ENCODE measurements at places on chromosomes 7 and 10. TPM values are rescaled to one million over a fixed set of nuclear protein-coding genes. Genes with fewer than 3 reads are reported as not detected.
A peak's percentile ranks its signal among the peaks of the same experiment; 100 is the strongest.

DNA sequence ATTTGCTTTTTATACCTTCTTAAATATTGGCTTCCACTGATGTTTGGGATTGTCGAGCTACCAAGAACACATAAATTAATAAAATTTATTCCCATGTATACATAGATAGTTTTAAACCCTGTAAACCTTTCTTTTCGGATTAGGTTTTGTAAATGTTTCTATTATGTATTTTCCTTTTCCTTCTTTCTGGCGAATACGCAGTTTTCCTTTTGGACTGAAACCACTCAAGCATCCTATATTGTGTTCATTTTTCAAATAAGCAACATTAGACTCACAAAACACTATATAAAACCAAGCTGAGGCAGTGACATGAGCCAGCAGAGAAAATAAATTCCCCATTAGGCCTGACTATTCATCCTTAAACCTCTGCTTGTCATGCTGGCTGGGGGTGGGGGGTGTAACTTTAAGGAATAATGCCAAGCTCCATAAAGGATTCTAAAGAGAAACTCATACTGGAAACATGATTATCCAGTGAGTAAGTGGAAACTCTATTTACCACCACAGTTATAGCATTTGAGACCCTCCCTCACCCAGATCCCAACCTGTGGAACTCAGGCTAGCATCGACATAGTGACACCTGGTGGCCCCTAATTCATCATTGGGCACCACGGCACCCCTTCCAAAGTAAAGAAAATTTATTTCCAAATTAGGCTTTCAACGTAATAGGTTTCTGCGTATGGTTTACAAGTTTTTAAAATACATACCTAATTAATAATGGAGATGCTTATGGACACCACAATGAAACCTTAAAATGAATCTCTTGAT, 86.5 kb upstream of the CELF2 start:
- no peak for ATAC-seq

- ATAC-seq: no peak
Measured at GRCh38 chr10:51313773-51314478, 239.6 kb downstream of the PRKG1 start.

DNA sequence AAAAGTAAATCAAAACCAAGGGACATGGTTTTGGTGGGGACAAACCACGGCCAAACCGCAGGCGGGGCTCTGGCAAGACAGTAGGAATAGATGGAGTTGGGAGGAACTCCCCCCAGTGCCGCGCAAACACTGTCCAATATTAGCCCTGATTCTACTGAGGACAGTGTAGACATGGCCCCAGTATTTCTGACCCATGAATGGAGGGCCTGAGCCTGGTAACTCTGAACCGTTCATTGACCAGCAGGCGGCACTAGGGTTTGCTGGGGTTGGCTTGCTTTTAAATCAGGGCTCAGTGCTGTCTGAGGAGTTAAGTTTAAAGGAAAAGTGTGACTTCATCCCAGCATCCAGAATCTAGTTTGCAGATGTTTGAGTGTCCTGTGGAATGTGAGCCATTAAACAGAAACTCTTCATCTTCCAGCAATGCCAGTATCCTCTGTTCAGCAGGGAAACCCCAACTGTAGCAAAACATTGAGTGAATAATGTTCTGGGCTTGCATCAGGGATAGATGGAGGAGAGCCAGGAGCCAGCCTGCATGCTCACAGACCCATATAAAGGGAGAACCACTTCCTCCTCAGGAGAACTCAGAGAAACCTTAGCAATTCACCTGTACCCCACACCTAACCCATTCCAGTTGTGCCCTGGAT, 147.4 kb upstream of the PRSS58 start:
- ATAC-seq: no peak

DNA sequence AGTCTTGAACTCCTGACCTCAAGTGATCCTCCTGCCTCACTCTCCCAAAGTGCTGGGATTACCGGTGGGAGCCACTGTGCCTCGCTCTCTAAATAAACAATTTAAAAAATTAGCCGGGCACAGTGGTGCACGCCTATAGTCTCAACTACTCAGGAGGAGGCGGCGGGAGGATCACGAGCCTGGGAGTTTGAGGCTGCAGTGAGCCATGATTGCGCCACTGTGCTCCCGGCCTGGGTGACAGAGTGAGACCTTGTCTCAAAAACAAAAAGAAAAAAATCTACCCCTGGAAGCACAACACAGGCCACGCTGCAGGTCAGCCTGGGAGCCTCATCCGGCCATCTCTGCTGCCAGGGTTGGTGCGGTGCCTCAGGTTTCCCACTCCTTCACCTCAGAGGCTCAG, 3.8 kb upstream of the EIF3B start:
- no peak for ATAC-seq

GRCh38 chr10:97497572-97498075, 598 bp downstream of the MMS19 start:
- ATAC-seq: peak; percentile 58

GRCh38 chr10:26274391-26274790, 57.8 kb downstream of the GAD2 start:
- no peak for ATAC-seq

GRCh38 chr10:126352453-126352852, 35.8 kb downstream of the ADAM12 start:
- no peak for ATAC-seq

DNA sequence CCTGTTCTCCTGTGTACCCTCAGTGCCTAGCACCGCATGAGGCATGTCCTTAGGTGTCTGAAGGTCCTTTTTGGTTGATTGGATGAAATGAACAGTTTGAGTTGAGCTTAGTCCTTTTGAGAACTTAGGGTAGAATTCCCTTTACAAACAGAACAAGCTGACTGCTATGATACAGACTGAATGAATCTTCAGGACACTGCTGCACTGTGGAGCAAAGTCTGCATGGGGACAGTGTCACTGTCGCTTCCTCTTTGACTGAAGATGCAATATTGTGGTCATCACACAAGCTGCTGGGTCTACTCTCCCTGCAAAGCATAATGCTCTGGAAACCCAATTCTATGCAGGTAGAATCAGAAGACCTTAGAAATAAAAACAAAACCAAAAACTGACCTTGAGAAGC, 8.6 kb upstream of the PLAU start:
- ATAC-seq: no peak

GRCh38 chr10:49194212-49194920, 6.2 kb upstream of the TMEM273 start:
- peak; percentile 43 for ATAC-seq

DNA sequence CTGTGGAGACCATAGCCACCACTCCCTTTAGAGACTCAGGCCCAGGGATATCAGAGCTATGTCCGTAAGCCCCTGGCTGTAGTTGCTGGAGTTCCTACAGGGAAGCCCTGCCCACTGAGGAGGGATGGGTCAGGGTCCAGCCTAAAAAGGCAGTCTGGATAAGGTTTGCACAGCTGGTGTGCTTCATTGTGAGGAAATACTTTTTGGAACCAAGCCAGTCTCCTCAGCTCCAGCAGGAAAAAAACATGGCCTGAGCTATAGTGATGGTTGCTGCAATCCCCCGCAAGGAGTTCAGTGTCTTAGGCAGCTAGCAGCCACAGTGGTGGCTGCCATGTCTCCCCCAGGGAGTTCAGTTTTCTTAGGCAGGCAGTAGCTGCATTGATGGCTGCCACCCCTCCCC, 52.6 kb upstream of the CYP2C8 start:
- no peak for ATAC-seq

DNA sequence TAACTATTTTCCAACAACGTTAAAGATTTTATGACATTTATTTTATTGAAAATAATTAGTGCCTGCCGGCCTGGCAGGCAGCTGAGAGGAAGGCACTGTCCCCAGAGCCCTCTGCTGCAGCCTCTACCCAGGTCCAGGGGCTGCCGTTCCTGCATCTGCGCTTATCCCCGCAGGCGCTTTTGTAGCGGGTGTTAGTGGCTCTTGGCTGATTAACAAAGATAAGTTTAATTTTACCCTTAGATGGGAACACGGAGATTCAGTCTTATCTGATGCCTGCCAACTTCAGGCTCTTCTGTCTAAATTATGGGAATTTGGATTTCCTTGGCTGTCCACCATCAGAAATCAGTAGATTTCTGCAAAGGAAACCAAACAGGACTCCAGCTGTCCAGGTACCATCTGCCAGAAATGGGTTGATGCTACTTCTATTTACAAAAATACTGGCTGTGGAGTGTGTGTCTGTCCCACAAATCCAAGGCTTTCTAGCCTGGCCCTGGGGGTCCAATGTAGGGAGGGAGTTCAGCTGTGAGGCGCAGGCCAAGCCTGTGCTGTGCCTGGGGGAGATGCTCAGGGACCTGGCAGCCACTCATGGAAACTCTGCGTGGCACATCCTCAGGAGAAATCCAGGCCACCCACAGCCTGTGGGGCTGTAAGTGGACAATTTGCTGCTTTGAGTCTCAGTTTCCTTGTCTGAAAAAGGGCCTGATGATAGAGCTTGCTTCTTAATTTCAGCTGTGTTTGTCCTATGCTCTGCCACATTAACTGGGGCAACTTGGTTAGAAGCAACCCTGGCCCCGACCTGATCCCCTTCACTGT, 62.0 kb upstream of the IGFBP3 start:
- ATAC-seq: no peak

GRCh38 chr7:149791-150636, 42.4 kb upstream of the FAM20C start:
- ATAC-seq: peak; percentile 17

GRCh38 chr10:78559661-78560340, 509.0 kb upstream of the ZMIZ1 start:
- ATAC-seq: no peak

GRCh38 chr10:69826789-69827554, 25.3 kb downstream of the COL13A1 start:
- ATAC-seq: no peak

- no peak for ATAC-seq
Measured at GRCh38 chr7:5698720-5699119, 82.7 kb downstream of the RNF216 start.

- ATAC-seq: no peak
Measured at GRCh38 chr7:85664341-85664740, 477.5 kb upstream of the SEMA3D start.

Gene UBN2
- total RNA-seq: 11.8 TPM

Gene INTS15
- 19.3 TPM for total RNA-seq

Gene STEAP1B
- not detected for total RNA-seq

Gene EVX1
- total RNA-seq: not detected

Gene ITPRIP
- 10.1 TPM for total RNA-seq
